ENCODE measurements at places on chromosomes 5 and 9.

DNA sequence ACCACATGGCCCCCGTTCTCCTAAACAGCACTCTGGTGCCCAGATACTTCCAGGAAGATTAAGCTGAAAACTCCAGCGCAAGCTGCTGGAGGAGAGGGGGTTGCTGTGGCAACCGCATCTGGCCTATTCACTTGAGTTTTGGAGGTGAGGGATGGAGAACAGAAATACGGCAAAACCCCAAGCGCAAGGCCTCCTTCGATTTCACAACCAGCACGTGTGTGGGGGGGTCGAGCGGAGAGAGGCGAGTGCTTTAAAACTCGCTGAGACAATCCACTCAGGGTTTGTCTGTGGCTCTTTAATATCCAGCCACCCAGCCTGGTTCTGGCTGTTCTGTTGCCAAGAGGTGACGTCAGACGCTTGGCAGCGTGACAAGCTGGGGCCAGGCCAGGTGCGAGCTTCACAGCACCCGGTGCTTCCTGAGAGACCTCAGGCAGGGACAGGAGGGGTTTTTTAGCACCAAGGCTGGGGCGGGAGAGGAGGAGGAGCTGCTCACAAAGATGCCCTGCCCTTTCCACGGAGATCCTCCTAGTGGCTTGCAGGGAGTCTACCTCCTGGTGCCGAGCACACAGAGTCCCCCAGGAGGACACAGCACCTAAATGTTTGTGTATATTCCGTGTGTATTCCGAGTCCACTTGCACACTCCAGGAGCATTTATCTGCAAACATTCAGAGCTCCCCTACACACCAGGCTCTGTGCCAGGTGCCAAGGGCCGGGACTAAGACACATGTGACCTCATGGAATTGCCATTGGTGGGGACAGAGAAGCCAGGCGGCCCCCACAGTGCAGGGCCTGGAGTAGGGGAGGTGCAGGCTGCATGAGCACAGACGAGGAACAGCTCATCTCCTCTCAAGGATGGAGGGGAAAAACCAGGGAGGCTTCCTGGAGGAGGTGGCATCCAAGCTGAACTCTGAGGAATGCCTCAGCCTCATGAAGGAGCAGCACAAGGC is 194.6 kb downstream of the OLFM1 start:
- no peak for DNase-seq

DNA sequence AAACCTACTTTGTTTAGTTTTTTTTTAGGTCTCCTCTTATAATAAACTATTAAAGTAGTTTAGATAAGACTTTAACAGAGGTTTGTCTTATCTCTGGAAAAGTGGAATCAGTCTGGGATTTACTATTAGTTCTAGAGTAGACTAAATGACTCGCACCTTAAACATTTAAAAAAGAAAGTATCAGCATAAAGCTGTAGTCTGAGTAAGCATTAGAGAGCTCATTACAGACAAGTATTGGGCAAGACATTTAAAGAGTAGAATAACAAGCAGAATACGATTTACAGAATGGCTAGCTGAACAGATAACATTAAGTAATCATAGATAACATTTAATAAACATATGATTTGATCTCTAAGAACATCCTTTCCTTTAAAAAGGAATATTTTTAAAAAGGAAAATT is 226.0 kb upstream of the DMAC1 start:
- DNase-seq, result no peak

GRCh38 chr5:115433918-115434317 is 110.7 kb downstream of the FEM1C start:
- no peak for DNase-seq

GRCh38 chr9:68869022-68869421 is 144.9 kb downstream of the PRKACG start:
- DNase-seq, result no peak

DNA sequence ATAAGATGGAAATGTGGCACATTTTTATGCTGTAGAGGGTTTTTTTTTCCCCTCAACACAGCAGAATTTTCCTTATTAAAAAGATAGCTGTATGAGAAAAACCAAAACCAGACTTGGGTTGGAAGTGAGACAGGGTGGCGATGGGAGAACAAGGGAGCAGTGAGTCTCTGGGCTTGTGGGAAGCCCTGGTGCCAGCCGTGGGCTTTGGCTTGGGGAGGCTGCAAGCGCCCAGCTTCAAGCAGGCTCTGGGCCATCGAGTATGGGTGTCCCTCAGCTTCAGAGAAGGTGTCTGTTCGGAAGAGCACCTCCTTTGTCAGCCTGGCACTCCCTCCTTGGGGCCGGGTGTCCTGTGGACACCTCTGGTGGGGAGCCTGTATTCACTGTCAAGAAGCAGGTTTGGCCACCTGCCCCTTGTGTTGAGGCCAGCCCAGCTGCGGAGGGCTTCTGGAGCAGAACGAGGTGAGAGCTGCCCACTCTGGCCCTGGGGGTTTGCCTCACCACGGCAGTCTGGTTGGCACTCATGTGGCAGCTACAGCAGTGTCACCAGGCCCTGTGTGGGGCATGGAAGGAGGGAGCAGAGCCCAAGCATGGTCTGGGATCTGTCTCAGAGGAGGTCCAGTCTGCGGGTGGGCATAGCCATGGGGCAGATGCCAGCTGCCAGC is 37.6 kb upstream of the ANGPTL2 start:
- DNase-seq, result no peak

DNA sequence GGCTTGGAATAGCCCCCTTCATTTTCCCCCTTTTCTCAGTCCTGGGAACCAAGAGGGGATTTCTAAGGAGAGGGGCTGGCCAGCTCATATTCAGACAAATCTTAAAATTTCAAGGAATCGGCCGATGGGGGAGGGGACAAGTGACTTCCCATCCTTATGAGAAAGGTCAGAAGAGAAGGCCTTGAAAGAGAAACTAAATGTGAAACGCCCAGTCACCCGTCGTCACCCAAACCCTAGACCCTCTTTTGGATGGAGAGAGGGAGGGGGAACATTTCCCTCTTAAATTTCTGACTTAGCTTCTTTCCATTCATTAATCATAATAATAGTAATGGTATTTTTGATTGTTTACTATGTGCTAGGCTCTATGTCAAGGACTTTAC is 850 bp upstream of the CCL19 start:
- no peak for DNase-seq

DNA sequence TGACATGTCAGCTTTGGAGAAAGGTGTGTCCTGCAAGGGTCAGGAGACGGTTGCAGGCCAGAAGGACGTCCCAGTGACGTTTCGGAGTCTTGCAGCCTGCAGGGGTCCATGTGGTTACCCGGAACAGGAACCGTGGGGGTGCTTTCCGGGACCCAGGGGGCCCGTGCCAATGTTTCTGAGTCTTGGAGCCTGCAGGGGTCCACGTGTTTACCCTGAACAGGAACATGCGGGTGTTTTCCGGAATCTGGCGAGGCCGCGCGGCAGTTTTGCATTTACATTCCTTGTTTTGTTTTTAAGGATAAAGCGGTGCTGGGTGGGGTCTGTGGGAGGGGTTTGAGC is 30.6 kb downstream of the NKD2 start:
- no peak for DNase-seq

DNA sequence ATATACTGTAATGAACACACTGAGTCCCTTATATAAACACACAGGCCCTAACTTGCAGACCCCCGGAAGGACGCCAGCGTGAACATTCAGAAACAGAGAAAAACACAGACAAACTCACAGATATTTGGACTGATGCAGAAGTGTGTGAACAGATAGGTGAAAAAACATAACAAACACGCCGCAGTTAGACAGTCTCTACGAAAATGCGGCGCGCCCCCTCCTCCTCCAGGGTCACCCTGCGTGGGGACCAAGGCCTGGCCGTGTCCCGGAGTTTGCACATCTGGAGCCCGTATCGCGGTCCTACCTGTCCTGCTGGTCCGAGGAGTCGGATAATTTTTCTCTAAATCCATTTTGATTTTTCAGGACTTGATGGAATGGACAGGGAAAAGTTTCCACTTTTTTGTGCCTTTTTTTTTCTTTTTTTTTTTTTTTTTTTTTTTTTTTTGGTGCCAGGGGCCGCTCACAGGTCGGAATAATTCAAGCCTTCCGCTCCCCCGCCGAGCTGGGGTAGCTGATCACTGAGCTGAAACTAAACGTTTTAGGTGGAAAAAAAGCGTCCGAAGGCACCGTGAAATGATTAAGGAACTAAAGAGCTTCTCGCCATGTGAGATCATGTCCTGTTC is at the start of gene PAX5:
TSS of gene PAX5 (minus strand) at position 587 of the 623 bp plus-strand sequence. CDS start at position 350, 237 bp downstream.
- DNase-seq, result no peak

DNA sequence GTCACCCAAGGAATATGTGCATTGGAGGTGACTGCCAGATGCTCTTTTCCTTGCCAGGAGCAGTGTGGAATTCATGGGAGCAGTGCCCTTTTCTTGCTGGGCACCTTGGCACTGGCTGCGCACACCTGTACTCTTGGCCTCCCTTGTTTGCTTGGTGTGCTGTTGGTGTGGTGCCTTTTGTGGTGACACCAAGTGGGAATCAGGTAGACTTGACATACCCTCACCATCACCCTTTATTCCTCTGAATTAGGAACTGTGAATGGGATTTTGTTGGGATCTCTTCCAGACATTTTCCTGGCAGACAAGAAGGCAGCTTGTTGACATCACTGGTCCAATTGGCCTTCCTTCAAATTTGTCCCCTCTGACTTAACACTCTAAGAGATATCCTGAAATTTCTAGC is 82.3 kb downstream of the RAI14 start:
- DNase-seq, result no peak

DNA sequence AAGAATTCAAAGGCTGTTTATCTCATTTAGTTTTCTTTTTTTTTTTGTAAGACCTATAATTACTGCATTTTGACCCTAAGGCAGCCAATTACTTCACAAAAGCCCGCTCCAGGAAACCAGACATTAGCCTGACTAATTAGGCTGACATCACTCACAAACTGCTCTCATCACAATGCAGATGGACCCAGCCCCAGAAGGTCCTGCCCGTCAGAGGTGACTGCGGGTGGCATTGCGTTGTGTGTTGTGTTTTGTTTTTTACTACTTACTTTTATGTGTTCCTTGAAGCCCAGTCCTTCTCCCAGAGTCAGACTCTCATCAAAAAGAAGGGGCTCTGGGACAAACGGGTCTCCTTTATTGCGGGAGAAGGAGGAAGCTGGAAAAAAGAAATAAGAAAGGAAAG is 172.2 kb downstream of the HSD17B3 start:
- no peak for DNase-seq

GRCh38 chr9:35553670-35554543 is 51.2 kb upstream of the TESK1 start:
- no peak for DNase-seq

DNA sequence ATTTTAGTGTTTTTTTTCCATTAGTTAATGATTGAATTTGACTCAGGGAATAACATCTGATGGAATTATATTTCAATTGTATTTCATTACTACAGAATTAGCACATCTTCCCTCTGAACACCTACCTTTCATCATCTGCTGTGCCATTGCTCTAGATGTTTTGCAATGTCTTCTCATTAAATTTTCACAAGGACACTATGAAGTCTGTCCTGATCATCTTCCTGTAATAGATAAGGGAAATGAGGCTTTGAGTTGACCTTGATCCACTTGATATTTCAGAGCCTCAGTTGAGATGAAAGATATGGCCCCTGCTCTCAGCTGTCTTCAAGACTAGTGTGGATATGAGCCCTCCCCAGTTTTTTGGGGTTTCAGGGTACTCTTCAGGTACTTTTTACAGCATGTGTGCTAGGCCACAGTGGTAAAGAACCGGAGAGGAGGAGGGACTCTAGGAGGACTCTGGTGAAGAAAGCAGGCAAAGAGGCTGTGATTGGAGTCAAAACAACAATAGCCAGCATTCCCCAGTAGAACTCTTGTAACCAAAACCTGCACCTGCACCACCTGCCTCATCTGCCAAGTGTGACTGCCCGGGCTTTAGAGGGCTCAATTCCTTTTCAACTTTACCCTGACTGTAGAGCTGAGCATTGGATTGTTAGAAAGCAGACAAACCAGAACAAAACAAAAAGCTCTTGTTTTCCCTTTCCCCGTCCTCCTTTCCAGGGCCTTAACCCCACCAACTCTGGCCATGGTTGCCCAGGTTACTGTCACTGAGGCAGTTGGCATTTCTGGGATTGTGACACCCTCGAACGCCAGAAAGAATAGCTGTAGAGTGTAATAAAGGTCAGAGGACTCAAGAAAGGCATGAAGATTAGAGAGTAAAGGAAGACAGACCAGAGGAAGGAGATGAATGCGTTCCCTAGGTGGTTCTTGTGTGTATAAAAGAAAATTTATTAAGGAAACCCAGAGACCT is 56.3 kb downstream of the ERAP1 start:
- DNase-seq, result no peak

- DNase-seq, result no peak
These were observed 28.4 kb upstream of the TRIO start for GRCh38 chr5:14114615-14115251.

DNA sequence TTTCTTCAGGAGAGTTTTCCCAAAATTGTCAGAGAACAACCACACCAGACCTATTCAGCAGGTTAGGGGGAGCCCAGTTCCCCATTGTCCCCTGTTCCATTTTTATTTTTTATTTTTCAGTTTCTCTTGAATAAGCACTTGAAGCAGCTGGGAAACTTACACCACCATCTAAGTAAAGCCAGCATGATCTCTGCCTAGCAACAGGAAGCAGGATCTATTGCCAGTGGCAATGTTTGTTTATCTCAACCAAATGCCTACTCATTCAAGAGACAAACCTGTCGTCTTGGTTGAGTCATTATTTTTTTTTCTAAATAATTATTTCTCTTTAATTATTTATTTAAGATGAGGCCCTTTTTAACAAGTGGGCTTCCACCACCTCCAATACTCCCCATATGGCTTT is 379.3 kb downstream of the PLK2 start:
- no peak for DNase-seq

GRCh38 chr9:93203026-93203717 is 19.2 kb downstream of the WNK2 start:
- no peak for DNase-seq

- no peak for DNase-seq
These were observed 398.5 kb upstream of the RPS23 start for GRCh38 chr5:82676661-82677060.

DNA sequence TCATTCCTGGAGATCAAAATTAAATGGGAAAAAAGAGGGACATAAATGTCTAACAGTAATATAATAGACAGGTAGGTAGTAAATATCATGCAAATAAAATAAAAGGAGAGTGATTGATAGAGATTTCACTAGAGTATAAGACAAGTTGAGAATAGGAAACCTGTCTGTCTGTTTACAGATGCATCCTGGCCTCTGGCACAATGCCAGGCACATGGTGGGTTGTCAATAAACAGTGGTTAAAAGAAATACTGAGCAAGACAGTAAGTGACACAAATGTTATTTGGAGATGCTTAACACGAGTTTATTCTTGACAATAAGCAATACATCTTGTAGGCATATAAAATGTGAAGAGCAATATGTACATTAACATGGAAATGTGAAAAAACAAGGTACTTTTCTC is 33.3 kb downstream of the RICTOR start:
- DNase-seq, result no peak

- DNase-seq, result no peak
These were observed 328.8 kb upstream of the BRINP1 start for GRCh38 chr9:119697996-119698395.

GRCh38 chr9:71896761-71897160 is 14.2 kb downstream of the ABHD17B start:
- DNase-seq, result no peak

DNA sequence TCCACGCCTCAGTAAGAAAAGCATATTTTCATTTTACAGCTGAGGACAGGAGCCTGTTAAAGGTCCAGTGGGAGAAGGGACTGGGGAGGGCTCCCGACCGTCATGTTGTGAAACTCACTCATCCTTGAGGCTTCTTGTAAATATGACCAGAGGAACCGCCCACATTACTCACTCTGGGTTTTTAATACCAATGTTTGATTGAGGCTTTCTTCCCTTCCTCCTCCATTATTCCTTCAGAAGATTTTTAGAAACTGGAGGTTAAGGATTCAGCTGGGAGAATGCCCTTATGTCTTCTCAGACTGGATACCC is 61.4 kb upstream of the GLRX start:
- no peak for DNase-seq
